ENCODE measurements at places on chromosomes 12 and 14. TPM values are rescaled to one million over a fixed set of nuclear protein-coding genes. Genes with fewer than 3 reads are reported as not detected.
A peak's percentile ranks its signal among the peaks of the same experiment; 100 is the strongest.

DNA sequence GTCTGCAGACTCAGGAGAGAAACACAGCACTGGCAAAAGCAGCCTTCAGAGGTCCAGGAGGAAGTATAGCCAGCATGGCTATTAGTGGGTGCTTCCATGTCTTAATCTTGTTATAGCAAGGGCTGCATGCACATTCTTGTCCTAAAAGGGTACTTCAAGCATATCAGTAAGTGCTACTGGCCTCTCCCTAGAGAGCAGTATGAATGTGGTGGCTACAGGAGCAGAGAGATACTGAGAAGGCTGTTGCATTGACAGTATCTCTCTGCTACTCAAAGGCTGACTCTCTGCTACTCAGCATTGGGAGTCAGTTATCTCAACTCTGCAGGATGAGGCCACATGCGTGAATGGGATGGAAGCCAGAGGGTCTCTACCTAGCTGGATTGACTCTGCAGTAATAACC lies 2.0 kb downstream of the GARIN6 start:
- no peaks in the 10 kb centered on the region for H3K27me3 ChIP-seq
- H3K4me1 ChIP-seq: no peaks in the 10 kb centered on the region
- DNase-seq: no peak
- H3K4me3 ChIP-seq: no peak overlapping the region

The RPL10L gene
- not detected for total RNA-seq

- H3K27me3 ChIP-seq: peaks cover 18% of the 10 kb centered on the region
- H3K4me1 ChIP-seq: no peaks in the 10 kb centered on the region
- no peak for DNase-seq
- no peak overlapping the region for H3K4me3 ChIP-seq
- H3K36me3 ChIP-seq: no peaks in the 10 kb centered on the region
Observed at GRCh38 chr14:72597252-72598233, 296.4 kb downstream of the DPF3 start.

The ACSM4 gene
- not detected for total RNA-seq

DNA sequence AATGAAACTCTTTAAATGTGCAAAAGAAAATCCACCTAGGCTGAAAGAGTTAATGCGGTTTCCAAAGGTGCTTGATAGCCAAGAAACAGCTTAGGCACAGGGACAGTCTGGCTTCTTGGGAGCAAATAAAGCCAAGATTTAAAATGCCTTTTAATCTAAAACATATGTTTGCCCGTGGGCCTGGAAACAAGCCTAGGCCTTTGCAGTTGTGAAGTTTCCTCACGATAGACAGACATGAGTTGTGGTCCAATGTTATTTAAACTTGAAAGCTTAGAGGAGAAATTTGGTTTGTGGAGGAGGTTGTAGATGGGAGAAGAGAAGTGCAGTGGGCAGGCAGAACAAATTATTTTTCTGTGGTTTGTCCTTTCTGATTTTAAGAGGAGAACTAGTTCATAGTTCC lies 29.8 kb downstream of the PROX2 start:
- H3K27me3 ChIP-seq: no peaks in the 10 kb centered on the region
- H3K4me3 ChIP-seq: no peak overlapping the region
- no peak overlapping the region for H3K27ac ChIP-seq
- no peaks in the 10 kb centered on the region for H3K36me3 ChIP-seq

- no peaks in the 10 kb centered on the region for H3K36me3 ChIP-seq
- no peaks in the 10 kb centered on the region for H3K4me1 ChIP-seq
- H3K27me3 ChIP-seq: no peaks in the 10 kb centered on the region
- H3K4me3 ChIP-seq: no peak overlapping the region
- no peak overlapping the region for H3K27ac ChIP-seq
- no peak for DNase-seq
Observed at GRCh38 chr12:68119250-68119649, 40.3 kb downstream of the IFNG start.

The REP15 gene
- 7.2 TPM for total RNA-seq

DNA sequence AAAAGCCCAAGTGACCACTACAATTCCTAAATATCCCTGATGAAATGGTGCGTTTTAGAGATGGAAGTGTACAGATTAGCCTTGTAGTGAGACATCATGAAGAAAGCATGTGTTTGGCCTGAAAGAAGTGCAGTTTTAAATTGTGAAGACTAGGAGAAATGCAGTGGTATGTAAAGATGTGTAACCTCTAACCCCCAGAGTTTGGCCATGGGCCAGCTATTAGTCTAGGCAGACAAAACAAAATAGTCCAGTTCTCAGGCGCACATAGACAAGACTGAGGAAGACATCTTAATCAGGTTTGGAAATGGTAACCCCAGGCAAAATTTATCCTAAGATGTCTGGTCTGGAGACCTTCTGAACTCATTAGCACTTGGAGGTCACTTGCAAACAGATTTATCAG lies 23.4 kb downstream of the WBP11 start:
- no peak overlapping the region for H3K4me3 ChIP-seq
- no peaks in the 10 kb centered on the region for H3K36me3 ChIP-seq
- H3K27me3 ChIP-seq: no peaks in the 10 kb centered on the region
- peaks cover 26% of the 10 kb centered on the region for H3K4me1 ChIP-seq
- no peak overlapping the region for H3K27ac ChIP-seq
- DNase-seq: no peak

DNA sequence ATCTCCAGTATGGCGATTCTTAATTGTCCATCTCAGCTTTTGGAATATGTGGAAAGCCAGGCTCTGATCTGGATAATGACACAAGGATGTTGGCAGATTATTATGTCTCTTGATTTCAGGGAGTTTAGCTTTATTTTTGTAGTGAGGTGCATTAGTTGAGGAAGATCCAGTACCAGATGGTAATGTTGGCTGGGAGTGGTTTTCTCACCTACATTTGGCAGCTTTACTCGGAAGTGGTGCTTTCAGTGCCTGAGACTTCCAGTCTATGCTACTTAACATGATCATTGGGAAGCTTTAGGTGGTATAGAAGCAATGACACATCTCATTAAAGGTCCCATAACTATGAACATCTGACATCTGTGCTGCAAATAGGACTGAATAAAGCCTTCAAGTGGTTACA lies 7.5 kb downstream of the SLC15A5 start:
- H3K4me3 ChIP-seq: no peak overlapping the region
- H3K36me3 ChIP-seq: no peaks in the 10 kb centered on the region
- no peak for DNase-seq
- no peaks in the 10 kb centered on the region for H3K4me1 ChIP-seq
- H3K27ac ChIP-seq: no peak overlapping the region

DNA sequence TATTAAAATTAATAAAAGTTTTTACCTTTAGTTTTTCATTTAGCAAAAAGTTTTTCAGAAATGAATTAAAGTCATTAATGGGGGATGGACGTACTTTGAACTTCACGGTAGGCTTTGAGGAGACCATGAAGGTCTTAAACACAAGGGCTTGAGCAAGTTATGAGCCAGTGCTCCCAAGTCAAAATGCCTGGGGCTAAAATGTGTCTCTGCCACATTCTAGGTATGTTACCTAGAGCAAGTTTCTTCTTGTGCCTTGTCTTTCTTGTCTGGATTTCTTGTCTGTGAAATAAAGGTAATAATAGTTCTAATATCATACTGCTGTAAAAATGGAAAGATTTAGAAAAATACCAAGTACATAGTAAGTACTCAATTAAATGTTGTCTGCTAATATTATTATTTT lies 132.7 kb upstream of the USP15 start:
- no peak overlapping the region for H3K4me3 ChIP-seq
- H3K27me3 ChIP-seq: no peaks in the 10 kb centered on the region
- DNase-seq: no peak
- no peaks in the 10 kb centered on the region for H3K36me3 ChIP-seq
- H3K27ac ChIP-seq: no peak overlapping the region

DNA sequence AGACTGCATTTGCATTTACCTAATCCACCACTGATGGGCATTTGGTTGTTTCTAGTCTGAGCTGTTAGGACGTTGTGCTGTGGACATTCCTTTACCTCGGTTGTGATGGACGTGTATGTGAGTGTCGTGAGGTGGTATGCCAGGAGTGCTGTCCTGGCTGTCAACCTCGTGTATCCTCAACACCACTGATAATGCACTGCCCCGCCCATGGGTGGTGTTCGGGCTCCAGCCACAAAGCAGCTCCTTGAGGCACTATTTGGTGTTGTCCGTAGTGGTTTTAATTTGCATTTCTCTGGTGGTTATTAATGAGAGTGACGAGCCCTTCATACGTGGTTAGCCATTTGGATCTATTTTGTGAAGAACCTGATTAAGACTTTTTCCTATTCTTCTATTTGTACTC lies 87.6 kb downstream of the PPP2R5C start:
- H3K27me3 ChIP-seq: no peaks in the 10 kb centered on the region

- no peaks in the 10 kb centered on the region for H3K4me1 ChIP-seq
- no peak overlapping the region for H3K4me3 ChIP-seq
- H3K27me3 ChIP-seq: no peaks in the 10 kb centered on the region
- no peak for DNase-seq
- no peak overlapping the region for H3K27ac ChIP-seq
Observed at GRCh38 chr12:102388469-102388868, 91.9 kb downstream of the IGF1 start.

GRCh38 chr12:121334513-121335343 lies 17.5 kb downstream of the ANAPC5 start:
- H3K27ac ChIP-seq: no peak overlapping the region
- no peaks in the 10 kb centered on the region for H3K27me3 ChIP-seq
- DNase-seq: no peak
- H3K4me1 ChIP-seq: peaks cover 5% of the 10 kb centered on the region
- peaks cover 4% of the 10 kb centered on the region for H3K36me3 ChIP-seq

GRCh38 chr12:67239061-67239460 lies 30.1 kb upstream of the CAND1 start:
- no peaks in the 10 kb centered on the region for H3K27me3 ChIP-seq
- no peak overlapping the region for H3K27ac ChIP-seq
- H3K4me1 ChIP-seq: no peaks in the 10 kb centered on the region
- no peaks in the 10 kb centered on the region for H3K36me3 ChIP-seq
- DNase-seq: no peak
- no peak overlapping the region for H3K4me3 ChIP-seq

GRCh38 chr12:45587877-45588533 lies 141.5 kb upstream of the ARID2 start:
- no peak overlapping the region for H3K4me3 ChIP-seq
- no peaks in the 10 kb centered on the region for H3K36me3 ChIP-seq
- H3K4me1 ChIP-seq: no peaks in the 10 kb centered on the region
- H3K27me3 ChIP-seq: no peaks in the 10 kb centered on the region

DNA sequence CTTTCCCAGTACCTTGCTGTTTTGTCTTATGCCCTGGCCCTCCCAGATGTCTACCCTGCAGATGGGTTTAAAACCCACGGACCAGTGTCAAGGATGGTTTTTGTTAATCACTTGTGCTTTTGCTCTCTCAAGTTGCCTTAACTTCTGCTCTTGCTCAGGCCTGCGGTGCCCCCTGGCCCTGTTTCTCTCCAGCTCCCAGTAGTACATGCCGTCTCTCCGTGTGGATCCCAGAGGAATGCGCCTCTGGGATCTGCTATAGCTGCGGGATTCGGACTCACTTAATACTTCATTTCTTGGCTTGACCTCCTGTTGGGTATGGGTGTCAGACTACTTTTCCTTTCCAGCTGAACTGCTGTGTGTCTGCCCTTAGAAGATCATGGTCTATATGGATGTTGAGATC lies 14.5 kb downstream of the PLEKHG3 start:
- no peak for DNase-seq
- peaks cover 80% of the 10 kb centered on the region for H3K4me1 ChIP-seq
- no peak overlapping the region for H3K4me3 ChIP-seq
- H3K27ac ChIP-seq: peak overlapping the region; percentile 81
- H3K36me3 ChIP-seq: no peaks in the 10 kb centered on the region
- no peaks in the 10 kb centered on the region for H3K27me3 ChIP-seq

The EIF2S3B gene
- 1.4 TPM for total RNA-seq

- DNase-seq: no peak
- no peak overlapping the region for H3K27ac ChIP-seq
- no peaks in the 10 kb centered on the region for H3K4me1 ChIP-seq
- no peaks in the 10 kb centered on the region for H3K36me3 ChIP-seq
- H3K27me3 ChIP-seq: no peaks in the 10 kb centered on the region
- H3K4me3 ChIP-seq: no peak overlapping the region
Observed at GRCh38 chr14:59925797-59926196, 5.9 kb downstream of the LRRC9 start.

DNA sequence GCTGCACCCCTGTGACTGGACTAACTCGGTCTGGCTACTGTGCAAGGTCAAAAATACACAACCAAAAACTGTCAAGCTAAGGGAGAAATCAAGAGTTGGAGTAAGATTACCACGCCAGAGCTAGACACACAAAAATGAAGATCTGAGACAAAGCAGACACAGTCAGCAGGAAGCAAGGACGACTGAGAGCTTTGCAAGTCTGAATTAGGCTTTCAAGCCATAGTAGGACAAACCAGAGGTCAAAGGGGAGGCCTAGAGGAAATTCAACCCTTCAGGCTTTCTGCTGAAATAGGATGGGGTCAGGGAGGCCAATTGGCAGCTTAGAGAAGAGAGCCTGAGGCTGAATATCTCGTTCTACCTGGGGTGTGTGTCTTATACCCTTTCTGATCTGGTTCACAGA lies 117.3 kb downstream of the LLPH start:
- no peaks in the 10 kb centered on the region for H3K27me3 ChIP-seq
- no peaks in the 10 kb centered on the region for H3K4me1 ChIP-seq
- H3K36me3 ChIP-seq: no peaks in the 10 kb centered on the region
- H3K27ac ChIP-seq: no peak overlapping the region

The KRT74 gene
- 0.62 TPM for total RNA-seq

The A2ML1 gene
- total RNA-seq: not detected

- H3K4me3 ChIP-seq: no peak overlapping the region
- DNase-seq: no peak
- H3K27me3 ChIP-seq: peaks cover 3% of the 10 kb centered on the region
- H3K27ac ChIP-seq: no peak overlapping the region
- no peaks in the 10 kb centered on the region for H3K36me3 ChIP-seq
Observed at GRCh38 chr12:115636546-115636945, 640.9 kb downstream of the MED13L start.

GRCh38 chr14:103223818-103224352 lies 100.6 kb downstream of the TNFAIP2 start:
- no peak for DNase-seq
- peaks cover 41% of the 10 kb centered on the region for H3K27me3 ChIP-seq
- no peak overlapping the region for H3K27ac ChIP-seq
- peaks cover 11% of the 10 kb centered on the region for H3K4me1 ChIP-seq
- H3K4me3 ChIP-seq: no peak overlapping the region

The DCP1B gene
- 1.3 TPM for total RNA-seq

- peak overlapping the region; percentile 91 for H3K27ac ChIP-seq
- peaks cover 23% of the 10 kb centered on the region for H3K4me1 ChIP-seq
- no peaks in the 10 kb centered on the region for H3K36me3 ChIP-seq
Observed at GRCh38 chr12:32881107-32881506, 15.5 kb downstream of the PKP2 start.
